T follicular helper cell (primary cell): ENCODE measurements at places on chromosomes 6 and 20.

DNA sequence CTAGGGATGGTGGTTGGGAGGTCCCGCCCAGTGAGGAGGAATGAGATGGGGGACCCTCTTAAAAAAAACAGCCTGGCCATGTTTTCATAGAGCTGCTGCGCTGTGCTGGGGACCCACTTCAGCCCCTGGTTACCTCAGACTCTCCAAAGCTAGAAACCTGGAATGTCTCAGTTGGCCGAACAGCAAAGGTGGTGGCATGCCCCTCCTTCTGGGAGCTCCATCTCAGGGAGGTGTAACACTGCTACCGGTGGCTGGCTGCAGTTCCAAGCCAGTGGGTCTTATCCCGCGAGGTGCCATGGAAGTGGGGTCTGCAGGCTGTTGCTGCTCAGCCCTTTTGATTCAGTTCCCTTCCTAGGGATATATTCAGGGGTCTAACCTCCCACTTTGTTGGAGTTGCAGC is 35.7 kb upstream of the TFB1M start:
- no peak for DNase-seq

GRCh38 chr20:11001764-11002540 is 328.2 kb upstream of the JAG1 start:
- no peak for DNase-seq

GRCh38 chr6:143368426-143368825 is 82.1 kb downstream of the ADAT2 start:
- no peak for DNase-seq

GRCh38 chr20:13813910-13814309 is 29.1 kb downstream of the NDUFAF5 start:
- no peak for DNase-seq

DNA sequence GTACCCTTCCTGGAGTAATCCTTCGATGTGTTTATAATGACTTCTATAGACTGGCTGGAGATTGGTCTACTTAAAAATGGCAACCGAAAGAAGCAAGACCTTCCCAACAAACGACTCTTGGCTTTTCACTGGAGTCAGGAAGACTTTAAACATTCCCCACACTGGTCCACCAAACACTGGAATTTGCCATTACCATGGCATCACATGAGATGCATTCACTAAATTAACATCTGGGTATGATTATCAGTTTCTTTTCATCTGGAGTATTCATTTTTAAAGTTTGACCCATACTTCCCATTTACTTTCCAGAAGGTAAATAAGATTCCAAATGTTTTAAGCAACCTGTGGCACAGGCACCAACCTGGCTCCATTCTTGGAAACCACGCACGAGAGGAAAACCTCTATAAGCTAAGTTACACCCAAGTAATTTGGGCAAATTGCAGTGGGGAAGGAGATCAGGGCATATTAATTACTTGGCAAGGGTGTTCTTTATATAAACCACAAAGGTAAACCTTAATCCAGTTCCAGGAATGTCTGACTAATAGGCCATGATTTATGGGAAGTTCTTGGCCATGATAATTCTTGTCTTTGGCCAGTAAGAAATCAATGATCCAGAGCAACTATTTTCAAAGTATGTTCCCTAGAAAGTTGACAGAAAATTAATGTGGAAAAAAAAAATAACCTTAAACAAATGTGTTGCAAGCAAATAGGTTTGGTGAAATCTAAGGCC is 190.0 kb upstream of the COL21A1 start:
- DNase-seq = no peak

GRCh38 chr20:25606094-25606695 is 17.6 kb downstream of the NANP start:
- DNase-seq = no peak

- DNase-seq = no peak
These were observed 164.4 kb downstream of the TBX18 start for GRCh38 chr6:84599991-84600390.

DNA sequence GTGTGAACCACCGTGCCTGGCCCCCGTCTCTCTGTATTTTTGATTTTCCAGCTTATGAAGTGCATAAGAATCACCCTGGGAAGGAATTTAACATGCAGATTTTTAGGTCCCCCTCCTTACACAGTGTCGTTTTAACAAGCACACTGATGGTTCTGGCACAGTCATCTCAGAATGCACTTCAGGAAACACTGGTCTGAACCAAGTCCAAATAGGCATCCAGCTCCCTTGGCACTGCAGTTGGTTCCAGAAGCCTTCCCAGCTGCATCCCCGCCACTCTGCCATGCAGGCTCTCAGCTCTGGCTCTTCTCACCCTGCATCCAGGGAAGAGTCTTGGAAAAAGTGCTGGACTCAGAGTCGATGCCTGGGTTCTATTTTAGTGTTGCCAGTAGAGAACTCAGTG is 20.1 kb downstream of the RIPOR2 start:
- no peak for DNase-seq

- DNase-seq = no peak
These were observed 522.6 kb upstream of the MMS22L start for GRCh38 chr6:97805596-97805995.

DNA sequence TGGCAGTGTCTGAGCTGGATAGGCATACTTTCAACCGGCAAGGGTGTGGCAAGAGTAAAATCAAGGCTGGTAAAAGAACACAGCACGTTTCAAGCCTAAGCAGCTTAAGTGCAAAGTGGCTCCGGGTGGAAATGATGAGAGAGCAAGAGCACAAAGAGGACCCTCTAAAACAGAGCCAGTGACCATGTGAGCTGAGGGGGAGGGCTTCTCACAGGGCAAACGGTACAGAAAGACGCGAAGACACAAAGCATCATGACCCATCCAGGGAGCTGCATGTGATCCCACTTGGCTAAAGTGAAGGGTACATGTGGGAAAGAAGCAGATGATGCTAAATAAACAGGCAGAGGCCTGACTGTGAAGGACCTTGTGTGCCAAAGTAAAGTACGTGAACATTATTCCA is 25.7 kb downstream of the FKBP5 start:
- DNase-seq = no peak

- no peak for DNase-seq
These were observed 11.8 kb downstream of the TMEM14B start for GRCh38 chr6:10759312-10759839.

GRCh38 chr6:44192428-44193041 is 24.2 kb upstream of the MYMX start:
- no peak for DNase-seq

GRCh38 chr6:27471365-27472115 is 1.4 kb downstream of the ZNF184 start:
- no peak for DNase-seq

DNA sequence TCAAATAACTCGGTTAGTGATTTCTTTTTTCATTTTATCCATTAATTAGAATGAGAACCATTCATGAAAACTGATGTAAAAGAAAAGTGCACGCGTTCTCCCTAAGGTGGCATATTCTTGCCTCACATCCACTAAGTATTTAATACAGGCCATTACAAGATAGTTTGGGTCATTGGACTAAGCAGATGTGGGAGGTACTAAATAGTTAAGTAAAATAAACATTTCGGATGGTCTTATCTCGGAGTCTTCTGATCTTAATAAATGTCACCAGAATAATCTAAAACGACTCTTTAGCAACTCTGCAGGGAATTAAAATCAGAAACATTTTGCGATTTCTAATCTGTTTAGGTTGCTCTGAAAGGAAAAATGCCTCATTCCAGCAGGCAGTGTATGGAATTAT is 78.7 kb downstream of the RFX6 start:
- no peak for DNase-seq

GRCh38 chr6:33430991-33431879 is 11.4 kb downstream of the SYNGAP1 start:
- DNase-seq = peak; percentile 79

GRCh38 chr6:154745243-154745642 is 12.0 kb downstream of the SCAF8 start:
- DNase-seq = no peak

GRCh38 chr6:21085211-21085610 is 508.3 kb upstream of the SOX4 start:
- no peak for DNase-seq

DNA sequence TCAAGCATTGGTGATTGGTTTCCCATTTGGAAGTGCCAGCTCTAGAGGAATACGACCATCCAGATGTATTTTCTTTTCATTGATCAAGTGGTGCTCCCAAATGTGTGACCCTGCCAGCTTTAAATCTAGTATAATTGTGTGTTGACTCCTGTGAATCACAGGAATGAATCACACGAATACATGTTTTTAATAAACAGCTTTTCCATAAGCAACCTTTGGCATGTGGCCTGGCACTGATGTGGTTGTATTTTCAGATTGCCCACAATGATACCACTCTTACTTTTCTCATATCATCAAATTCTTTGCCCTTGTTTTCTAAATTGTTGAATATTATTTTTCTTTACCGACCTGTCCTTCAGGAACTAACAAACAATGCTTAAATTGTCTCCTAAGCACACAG is 367 bp downstream of the GSTA3 start:
- no peak for DNase-seq

DNA sequence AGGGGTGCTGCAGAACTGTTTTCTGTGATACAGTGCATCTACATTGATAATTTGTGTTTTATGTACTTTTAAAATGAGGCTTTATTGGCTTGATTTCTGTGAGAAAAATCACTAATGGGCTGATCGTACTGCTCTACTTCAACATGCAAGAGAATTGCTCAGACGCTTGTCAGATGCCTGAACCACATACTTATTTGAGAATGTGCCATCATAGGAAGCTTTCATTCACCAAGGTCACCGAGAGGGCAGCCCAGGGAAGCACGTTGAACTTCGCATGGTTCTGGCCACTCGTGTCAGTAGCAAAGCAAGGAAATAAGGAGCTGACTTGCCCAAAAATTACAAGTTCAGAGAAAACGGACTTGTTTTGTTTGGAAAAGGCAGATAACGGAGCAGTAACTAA is 168.5 kb upstream of the AKAP12 start:
- DNase-seq = no peak

GRCh38 chr6:168417679-168418557 is 23.1 kb upstream of the SMOC2 start:
- DNase-seq = no peak

DNA sequence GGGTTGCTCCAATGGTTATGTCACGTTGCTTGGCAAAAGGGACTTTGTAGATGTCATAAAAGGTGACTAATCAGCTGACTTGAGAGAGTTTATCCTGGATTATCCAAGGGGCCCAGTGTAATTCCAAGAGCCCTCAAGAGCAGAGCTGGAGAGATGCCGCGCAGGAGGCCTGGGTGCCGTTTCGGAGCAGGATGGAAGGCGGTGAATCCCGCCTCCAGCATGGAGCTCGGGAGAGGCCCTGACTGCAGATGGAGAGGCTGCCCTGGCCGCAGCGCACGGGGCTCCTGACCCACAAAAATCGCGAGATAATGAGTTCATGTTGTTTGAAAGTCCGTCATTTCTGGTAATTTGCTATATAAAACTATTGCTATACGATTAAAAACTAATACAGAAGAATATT is 219.8 kb downstream of the ZDHHC14 start:
- DNase-seq = no peak

- DNase-seq = no peak
These were observed 6.3 kb downstream of the HMGN4 start for GRCh38 chr6:26544473-26544872.

DNA sequence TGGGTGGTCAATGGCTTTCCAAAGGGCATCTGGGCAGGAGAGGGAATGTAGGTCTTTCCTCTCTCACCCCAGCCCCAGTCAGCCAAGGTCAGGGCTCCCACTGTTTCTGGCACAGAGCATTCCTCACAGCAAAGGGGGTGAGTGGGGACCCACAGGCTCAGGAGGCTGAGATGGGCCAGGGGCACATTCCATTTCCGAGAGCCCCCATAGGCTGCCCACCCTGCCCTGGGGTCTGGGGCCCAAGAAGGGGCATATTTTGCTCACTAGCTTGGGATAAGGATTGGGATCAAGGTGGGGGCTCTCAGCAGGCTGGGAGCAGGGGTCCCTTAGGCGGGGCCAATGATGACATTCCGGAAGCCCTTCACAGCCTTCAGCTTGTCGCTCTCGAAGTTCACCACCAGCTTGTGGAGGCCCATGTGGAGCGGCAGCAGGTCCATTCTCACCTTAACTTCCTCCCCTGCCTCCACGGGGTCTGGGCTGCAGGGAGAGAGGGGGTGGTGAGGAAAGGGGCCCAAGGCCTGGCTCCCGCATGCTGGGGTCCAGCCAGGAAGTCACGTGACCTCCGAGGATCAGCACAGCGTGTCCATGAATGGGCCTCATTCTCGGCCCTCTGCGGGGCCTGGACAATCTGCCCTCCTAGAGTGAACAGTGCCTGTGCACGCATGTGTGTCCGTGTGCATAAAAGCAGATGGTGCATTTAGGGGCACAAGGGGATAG is 35.0 kb downstream of the TGM2 start:
- no peak for DNase-seq

DNA sequence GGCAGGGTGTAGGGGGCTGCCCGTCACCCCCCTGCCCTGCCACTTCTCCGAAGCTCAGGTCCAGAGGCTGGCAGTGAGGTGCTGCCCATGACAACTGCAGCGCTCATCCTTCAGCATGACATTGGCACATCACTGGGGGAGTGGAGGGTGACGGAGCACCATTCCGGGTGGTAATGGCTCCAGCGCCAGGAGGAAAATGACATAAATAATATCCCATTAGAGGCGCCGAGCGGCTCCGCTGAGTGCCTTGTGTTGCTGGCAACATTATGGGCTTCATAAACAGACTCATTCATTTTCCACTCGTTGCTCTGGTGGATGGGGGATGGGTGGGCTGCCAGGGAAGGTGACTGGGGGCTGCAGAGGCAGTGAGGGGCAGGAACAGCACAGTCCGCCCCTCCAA is 56.9 kb upstream of the CTNNBL1 start:
- DNase-seq = no peak

DNA sequence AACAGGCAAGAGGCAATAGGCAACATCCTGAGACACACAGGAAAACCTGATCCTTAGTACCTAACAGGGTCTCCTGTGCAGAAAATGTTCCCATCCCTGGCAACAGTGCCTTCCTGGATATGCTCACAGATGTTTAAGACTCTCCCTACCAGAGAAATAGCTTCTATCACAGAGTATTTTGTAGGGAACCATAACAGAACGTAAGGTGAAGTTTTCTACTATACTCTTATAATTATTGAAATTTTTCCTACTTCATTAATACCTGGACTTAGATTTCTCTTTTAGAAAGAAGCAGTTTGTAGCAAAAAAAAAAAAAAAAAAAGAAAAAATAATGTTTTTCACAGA is 33.5 kb upstream of the LGSN start:
- DNase-seq = no peak

DNA sequence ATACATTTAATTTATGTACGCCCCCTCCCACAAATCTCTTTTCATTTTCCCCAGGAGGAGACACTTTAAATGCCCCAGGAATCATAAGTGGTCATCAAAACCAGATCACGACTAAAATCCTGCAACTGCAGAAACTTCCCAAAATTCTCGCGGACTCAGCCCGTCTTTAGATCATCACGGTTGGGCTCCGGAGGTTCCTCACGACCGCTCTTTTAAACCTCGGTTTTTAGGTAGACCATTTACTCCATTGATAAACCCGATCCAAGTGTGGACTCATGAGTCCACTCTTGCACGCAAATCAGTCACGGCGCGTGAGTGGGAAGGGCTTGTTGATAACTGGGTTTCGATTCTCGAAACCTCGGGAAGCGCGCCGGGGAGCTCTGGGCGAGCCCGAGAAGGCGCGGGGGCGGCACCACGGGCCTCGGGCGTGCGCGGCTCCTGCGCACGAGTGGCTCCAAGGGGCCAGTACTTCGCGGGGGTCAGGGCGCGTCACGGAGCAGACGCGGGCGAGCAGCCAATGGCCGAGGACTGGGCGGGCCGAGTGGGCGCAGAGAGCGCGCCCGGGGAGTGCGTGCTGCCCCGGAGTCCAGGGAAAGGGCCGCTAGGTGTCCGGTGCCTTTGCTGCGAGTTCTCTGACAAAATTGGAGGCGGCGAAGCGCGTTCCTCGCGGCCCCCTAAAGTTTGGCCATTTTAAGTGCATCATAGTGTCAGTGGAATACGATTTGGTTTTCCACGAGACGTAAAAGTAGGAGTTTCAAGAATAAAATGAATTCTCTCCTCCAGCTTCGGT is 635 bp upstream of the TENT5A start:
- peak; percentile 43 for DNase-seq
